ENCODE measurements at places on chromosomes 7 and 10.

DNA sequence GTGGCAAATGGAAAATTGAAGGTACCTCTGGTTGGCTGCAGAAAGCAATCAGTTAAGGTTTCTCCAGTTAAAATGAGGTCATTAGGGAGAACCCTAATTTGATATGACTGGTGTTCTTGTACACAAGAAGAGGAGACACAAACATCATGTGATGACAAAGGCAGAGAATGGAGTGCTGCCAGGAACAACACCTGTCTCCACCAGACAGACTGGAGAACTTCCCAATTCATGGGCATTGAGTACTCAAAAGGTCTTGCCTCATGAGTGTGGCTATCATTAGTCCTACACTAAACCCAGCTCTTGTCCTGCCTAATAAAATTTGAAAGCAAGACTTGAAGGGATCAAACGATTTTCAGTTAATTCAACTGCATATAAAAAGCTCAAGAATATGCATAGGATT, 152.6 kb downstream of the PTPN20 start:
- no peak for DNase-seq

GRCh38 chr10:45421221-45422097, 47.4 kb downstream of the ALOX5 start:
- DNase-seq, result peak; percentile 50

GRCh38 chr7:140316165-140316661, 82.1 kb downstream of the SLC37A3 start:
- DNase-seq, result peak; percentile 14

DNA sequence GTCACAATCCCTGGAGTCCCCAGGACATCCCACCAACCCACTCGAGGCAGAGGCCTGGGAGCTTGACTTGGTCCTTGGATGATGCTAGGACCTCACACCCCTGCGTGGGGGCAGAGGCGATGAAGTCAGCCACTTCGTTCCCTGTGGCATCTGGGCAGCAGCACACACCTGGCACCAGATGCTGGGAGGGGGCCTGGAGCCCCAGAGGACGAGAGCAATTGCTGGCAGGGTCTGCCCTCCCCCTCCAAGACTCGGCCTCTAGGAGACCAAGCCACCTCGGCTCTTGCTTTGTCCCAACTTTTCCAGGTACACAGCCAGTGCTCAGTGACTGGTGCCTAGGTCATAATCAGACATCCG, 39.1 kb downstream of the DPYSL4 start:
- no peak for DNase-seq

DNA sequence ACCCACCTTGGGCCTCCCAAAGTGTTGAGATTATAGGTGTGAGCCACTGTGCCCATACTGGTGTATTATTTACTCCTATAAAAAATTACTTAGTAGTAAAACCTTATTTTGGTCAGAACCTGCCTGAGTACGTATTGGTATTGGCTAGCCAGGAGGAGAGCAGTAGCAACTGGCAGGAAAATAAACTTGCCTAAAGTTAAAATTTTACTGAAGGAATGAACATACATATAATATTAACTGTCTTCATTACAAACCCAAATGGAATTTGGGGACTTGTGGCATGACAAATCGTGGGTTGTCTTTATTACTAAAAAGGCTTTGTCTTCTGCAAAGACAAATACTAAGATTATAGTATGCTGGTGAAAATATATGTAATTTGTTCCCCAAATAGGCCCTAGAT, 8.4 kb downstream of the RAB18 start:
- no peak for DNase-seq

GRCh38 chr10:92239600-92240288, 51.1 kb downstream of the CPEB3 start:
- DNase-seq, result peak; percentile 49

DNA sequence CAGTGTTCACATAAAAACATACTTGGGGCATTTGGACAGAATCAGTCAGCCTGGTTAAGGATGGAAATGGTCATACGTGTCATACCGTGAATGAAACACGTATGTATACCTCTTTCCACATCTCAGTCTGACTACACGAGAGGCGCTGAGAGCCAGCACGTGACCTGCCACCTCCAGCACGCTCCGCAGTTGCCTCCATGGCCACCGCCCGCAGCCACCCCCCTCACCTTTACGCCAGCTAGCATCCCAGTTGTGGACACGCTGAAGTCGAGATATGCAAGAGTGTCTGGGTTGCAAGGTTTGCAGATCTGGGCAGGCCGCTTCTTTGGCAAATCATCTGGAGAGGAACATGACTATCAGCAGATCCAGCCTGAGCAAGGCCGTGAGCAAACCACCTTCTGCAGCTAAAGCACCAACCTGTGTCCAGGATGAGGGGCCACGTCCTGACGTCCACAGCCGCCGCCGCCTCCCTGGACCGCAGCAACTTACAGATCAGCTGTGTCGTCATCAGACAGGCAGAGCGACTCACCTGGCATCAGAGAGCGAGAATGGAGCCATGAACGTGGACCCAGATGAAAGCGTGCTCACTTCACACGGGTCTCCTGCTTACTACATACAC, 209.4 kb downstream of the ZMYND11 start:
- no peak for DNase-seq
